Coronary artery (tissue), 2 donors: ENCODE measurements at places on chromosomes 3 and 15.

- no peak for DNase-seq
Observed at GRCh38 chr3:150253622-150254021, 154.5 kb upstream of the TSC22D2 start.

DNA sequence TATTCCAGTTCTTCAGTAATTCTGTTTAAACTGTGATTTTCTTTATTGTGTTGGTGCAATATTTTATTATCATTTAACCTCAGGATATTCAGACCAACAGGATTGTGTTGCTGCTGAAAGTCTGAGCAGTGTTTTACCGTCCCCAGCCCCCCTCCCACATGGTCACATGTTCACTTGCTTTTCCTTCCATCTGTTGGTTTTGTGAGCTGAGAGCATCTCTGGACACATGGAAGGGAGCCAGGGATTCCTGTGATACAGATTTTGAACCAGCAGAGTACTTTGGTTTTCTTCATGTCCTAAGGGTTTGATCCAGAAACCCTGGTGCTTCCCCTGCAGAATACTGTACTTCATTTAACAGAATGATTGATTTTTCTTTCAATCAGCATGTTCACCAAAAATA lies 11.9 kb downstream of the ARRDC4 start:
- no peak for DNase-seq

GRCh38 chr3:105353485-105354161 lies 13.1 kb upstream of the ALCAM start:
- no peak for DNase-seq

- peak; percentile 66 for DNase-seq
Observed at GRCh38 chr15:74635228-74635627, 19.6 kb downstream of the CLK3 start.

- no peak for DNase-seq
Observed at GRCh38 chr3:66266551-66266950, 45.8 kb downstream of the SLC25A26 start.

- DNase-seq = no peak
Observed at GRCh38 chr15:74763416-74763815, 14.8 kb downstream of the CYP1A2 start.

GRCh38 chr3:13932578-13933295 lies 52.9 kb upstream of the WNT7A start:
- peak; percentile 58 for DNase-seq

DNA sequence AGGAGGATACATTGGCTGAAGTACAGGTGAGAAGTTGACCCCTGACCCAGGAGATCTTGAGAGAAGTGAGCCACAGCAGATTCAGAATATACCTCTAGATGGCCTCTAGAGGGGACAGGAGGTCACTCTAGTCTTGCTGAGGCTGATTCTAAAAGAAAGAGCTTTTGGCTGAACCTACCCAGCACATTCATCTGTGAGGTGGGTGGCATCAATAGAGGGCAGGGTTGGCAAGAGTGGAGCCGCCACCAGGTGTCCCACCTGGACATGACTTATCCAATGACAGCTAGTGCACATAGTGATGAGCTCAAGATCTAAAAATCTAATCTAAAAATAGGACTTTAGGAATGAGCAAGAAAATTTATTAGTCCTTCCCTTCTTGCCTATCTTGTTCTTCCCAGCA lies 51.6 kb downstream of the CYP19A1 start:
- no peak for DNase-seq

DNA sequence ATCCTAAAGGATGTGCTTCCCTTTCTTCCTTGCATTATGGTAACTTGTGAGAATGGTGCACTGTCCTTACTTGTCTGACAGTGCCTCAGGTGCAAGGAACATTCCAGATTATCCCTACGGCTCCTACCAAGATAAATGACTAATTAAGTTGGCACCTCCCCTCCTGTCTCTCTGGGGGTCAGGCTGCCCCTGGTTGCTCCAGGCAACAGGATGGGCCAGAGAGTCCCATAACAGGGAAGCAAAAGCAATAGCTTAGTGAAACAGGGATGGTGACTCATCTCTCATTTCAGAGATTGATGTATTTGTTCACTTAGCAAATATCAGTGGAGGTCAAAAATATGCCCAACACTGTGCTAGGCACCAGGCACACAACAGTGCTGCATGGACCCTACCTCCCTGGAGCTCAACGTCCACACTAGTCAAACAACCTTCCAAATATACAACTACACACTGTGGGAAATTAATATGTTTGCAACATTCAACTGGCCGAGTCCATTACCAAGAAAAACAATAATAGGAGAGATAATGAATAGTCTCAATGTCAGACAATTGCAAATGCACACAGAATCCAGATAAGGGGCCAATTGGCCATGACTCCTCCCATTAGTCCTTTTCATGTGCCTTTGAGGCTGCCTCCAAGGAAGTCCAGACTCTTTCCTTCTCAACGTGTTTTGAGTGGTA lies 249.0 kb downstream of the TLE3 start:
- DNase-seq = no peak

- no peak for DNase-seq
Observed at GRCh38 chr3:188752850-188753249, 418.9 kb upstream of the TPRG1 start.

GRCh38 chr3:65975032-65975431 lies 63.7 kb downstream of the MAGI1 start:
- DNase-seq = no peak

DNA sequence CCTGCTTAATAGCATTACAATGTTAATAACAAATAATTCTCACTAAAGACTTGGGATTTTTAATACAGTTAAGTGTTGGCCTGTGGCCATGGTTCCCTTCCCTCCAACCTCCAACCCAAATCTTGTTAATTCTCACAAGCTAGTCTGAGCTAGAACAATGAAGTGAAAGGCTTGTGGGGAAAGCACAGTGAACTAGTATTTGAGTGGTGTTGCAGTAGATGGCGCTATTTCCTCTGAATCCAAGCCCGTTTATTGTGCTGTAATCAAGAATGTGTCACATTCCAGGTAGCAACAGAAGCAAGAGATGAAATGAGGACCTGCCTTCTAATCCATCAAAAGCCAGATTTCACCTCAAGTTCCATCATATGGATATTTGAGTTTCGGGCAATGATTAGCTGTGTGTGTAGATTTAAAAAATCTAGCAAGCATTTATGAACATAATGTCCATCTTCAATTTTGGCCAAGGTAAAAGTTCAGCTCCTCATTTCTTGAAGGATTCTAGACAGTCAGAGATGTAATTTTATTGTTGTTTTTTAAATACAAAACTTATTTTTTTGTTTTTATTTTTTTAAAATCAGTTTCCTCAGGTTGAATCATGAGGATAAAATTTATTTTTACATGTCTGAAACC lies 160.7 kb downstream of the SQOR start:
- no peak for DNase-seq

- DNase-seq = no peak
Observed at GRCh38 chr3:71441217-71441924, 142.2 kb downstream of the FOXP1 start.

GRCh38 chr3:10770547-10770946 lies 45.5 kb upstream of the SLC6A11 start:
- DNase-seq = no peak

DNA sequence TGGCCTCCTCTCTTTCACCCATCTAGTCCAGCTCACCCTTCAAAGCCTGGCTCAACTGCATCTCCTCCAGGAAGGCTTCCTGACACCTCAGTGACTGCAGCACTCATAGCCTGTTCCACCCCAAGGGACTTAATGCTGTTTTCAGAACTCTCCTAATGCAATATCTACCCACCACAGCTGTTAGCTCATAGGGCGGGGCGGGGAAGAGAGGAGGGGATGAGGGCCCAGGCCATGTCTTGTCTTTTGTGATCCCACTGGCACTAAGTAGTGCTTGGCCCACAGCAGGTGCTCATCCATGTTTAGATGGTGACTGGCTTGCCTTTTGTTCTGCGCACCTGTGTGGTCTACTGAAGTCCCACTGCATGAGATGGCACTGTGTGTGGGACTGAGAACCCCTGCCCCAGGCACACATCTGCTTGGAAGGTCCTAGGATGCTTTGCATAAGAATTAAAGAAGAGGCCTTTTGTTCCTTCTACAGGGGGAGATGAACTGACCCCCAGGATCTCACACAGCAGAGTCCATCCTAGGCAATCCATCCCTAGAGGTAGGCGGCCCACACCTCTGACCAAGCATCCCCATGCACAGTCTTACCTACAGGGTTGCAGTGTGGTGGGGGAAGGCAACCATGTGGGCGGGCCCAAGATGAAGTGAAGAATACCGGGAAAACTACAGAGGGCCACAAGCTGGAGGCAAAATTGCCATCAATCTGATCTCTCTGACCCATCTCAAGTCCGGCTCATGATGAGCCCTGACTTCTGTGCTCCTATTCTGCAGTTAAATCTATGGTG lies 23.0 kb downstream of the SLC12A8 start:
- no peak for DNase-seq

GRCh38 chr3:23246651-23247050 lies 43.5 kb downstream of the UBE2E2 start:
- no peak for DNase-seq

DNA sequence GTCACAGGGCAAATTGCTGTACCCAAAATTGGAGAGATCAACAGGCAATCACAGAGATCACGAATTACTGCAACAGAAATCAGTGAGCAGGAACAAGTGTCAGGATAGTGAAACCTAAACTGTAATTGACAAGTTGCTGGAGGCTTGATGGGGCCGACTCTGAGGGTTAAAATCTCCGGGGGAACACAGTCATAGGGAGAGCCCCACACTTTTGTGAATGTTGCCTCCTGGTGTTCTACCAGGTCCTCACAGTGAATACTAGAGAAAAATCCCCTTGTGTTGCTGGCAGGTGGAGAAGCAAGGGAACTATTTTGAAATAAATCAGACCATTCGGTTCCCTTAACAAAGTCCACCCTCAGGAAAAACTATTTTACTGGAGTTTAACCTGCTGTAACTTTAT lies 697.5 kb upstream of the CBLB start:
- DNase-seq = no peak

GRCh38 chr3:113631573-113631972 lies 64.9 kb downstream of the USF3 start:
- no peak for DNase-seq

DNA sequence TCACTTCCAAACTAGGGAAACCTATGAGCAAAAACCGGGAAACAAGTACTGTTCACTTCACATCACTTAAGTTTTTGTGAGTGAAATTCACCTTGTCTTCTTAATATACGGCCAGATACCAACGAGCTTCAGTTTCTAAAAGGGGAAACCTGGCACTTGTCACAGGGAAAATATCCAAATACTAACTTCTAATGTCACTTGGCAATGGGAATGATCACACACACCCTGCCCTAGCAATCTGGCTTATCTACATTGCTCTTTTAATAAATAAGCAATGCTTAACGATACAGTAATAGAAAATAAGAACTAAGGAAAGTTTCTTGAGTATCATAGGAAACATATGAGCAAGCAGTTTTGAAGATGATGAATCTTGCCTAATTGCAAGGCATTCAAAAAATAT lies 34.6 kb upstream of the PLOD2 start:
- DNase-seq = no peak

GRCh38 chr3:103927896-103928295 lies 1438.8 kb upstream of the ALCAM start:
- no peak for DNase-seq

GRCh38 chr3:15726043-15726442 lies 71.7 kb downstream of the ANKRD28 start:
- no peak for DNase-seq

- no peak for DNase-seq
Observed at GRCh38 chr3:163491714-163492113, 1586.6 kb downstream of the SI start.

DNA sequence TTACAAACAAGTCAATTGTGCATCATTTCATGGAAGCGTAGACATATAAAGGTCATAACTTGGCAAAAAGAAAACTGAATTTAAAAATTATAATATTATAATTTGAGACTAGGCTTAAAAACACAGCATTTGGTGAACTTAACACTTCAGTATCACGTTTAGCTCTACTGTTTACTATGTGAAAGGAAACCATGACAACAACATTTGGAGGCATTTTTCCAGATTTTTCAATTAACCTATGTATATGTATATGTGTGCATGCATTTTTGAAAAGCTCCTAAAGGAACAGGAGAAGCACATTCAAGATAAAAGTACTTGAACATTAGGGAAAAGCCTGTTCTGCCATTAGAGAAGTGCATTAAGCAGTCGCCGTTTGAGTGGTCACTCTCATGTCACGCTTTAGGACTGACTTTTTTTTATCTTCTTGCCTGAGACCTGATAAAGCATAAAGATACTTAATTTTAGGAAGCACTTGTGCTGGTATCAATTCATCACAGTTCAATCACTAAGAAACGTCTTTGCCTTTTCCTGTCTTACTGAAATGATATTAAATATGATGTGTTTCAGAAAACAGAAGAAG lies 156.0 kb downstream of the NAALADL2 start:
- no peak for DNase-seq

- no peak for DNase-seq
Observed at GRCh38 chr3:25456723-25457670, 28.9 kb downstream of the RARB start.

DNA sequence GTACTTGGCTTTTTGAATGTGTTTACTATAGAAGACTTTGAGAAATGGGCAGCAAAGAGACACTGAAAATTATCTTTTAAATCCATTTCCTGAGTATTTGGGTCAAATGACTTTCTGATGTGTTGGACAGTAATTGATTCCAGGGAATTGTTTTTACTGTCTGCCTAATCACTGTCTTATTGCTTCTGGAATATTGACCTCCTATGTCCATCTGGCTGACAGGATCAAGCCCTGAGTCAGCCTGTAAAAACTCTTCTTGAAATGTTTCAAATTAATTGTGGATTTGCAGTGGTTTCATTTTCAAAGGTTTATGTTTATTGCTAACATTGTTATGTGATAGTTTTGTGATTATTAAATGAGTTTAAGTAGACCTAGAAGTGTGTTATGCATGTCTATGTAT lies 50.6 kb upstream of the MLF1 start:
- DNase-seq = no peak

- no peak for DNase-seq
Observed at GRCh38 chr3:24615177-24615576, 120.5 kb upstream of the THRB start.

DNA sequence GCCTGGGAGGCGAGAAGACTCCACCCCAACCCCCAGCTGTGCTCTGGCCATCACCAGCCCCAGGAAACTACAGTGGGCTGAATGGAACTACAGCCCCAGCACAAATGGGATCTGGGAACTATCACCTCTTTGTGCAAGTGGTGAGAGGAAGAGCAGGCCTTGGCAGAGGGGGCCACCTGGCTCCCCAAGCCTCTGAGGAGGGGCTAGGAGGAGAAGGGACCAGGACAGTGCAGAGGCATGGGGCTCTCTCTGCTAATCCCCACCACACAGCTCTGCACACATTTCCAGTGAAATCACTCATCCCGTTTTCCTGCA lies 31.6 kb downstream of the KY start:
- DNase-seq = no peak

- DNase-seq = no peak
Observed at GRCh38 chr15:94305133-94305532, 73.8 kb downstream of the MCTP2 start.

DNA sequence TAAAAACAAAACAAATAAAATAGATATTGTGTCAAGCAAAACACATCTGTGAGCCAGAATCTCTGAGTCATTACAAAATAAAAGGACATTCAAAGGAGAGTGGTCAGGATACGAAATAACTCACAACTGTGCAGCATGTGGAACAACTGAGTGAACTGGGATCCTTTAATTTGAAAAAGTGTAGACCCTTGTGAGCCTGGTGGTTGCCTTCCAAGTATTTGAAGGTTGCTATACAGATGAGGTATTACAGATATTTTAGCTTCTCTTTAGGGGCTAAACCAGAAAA lies 26.7 kb downstream of the KCNMB2 start:
- DNase-seq = no peak
